Stimulated activated CD8-positive, alpha-beta memory T cell treated with anti-CD3 and anti-CD28 coated beads, Interleukin-12 subunit alpha, Interleukin-12 subunit beta, amount 100 ng/mL, for 4 hours (primary cell): ENCODE measurements at places on chromosomes 6 and 20.

DNA sequence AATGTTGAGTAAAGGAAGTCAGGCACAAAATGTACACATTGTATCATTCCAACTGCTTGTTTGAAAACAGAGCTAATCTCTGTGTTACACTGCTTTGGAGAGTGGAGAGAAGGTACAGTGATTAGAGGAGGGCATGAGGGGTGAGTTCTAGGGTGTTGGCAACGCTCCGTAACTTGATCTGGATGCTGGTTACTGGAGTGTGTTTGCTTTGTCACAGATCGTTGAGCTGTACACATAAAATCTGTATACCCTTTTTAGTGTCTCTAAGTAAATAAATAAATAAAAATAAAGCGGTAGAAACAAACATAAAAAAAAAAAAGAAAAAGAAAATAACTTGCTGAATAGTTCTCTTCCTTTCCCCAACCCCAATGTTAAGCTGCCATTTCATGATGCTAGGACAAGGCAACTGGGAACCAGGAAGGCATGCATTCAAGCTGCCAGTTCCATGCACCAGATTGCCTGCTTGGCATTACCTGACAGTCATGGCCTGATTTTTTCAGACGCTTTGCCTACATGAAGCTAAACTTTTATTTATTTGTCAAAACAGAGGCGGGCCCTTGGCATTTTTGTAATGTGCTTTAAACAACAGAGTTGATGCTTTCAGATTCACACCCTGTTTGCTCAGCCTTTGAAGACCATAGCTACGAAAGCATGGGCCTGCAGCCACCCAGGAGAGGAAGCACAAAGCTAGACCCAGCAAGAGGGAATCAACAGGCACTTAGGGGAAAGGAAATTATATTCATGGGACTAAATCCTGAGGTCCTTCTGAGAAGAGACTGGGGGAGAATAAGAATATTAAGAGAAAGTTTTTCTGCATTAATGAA lies 21.2 kb downstream of the TNFRSF21 start:
- DNase-seq = no peak

GRCh38 chr6:53293691-53294090 lies 55.1 kb downstream of the ELOVL5 start:
- no peak for DNase-seq

DNA sequence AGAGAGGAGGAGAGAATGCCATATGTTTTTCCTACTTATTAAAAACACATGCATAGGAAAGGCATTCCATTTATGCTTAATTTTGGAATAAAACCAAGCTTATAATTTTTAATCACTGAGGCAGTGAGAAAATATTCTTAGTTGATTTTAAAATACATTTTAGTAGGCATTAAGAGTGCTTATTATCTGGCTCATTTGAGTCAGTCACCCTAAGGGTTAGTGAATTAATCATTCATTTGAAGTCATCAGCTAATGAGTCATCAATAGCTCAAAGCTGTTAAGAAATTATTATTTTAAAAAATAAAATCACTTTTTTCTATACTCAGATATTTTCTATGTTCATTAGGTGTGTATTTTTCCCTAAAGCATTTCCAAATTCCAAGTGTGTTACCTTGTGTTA lies 81.6 kb downstream of the TMEM200A start:
- no peak for DNase-seq

- no peak for DNase-seq
Observed at GRCh38 chr6:122352981-122353664, 46.3 kb upstream of the HSF2 start.

GRCh38 chr6:138752017-138752416 lies 21.6 kb upstream of the CCDC28A start:
- DNase-seq = no peak

GRCh38 chr6:115898246-115898645 lies 162.4 kb downstream of the FRK start:
- DNase-seq = no peak

DNA sequence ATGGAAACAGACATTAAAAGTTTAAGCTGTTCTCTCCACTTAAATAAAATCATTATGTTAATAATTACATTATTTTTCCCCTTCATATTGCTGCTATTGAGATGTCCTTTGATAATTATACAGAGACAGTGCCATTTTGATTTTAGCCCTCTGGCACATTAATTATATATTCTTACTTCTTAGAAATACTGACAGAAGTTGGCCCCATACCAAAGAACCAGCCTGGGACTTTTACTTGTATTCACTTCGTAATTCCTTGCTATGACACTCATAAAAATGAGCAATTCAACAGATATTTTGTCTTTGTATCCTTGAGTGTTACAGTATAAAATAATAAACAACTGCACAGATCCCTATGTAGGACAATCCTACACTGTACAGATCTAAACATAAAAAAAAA lies 743.7 kb downstream of the TBC1D32 start:
- DNase-seq = no peak

DNA sequence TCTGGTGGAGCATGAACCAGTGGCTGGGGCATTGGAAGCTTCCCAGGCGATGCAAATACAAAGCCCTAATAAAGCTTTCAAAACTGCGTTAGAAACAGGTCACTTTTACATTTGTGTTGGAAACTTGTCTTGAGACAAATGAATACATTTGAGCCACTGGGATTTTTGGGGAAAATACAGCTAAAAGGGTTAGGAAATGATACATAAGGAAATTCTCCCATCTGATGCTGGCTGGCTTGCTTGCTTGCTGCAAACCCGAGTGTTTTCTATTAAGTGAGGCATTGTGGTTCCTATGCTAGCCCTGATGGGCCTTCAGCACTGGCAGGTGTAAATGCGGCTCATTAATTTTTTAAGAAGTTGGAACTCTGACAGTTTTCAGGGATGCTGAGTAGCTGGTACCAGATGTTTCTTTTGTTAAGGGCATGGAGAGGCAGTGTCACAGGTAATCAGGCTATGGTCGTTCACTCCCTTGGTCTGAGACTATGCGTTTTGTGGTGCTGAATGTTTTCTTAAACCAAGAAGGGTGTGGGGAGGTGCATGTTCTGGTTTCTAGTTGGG lies 35.2 kb downstream of the RREB1 start:
- DNase-seq = no peak

DNA sequence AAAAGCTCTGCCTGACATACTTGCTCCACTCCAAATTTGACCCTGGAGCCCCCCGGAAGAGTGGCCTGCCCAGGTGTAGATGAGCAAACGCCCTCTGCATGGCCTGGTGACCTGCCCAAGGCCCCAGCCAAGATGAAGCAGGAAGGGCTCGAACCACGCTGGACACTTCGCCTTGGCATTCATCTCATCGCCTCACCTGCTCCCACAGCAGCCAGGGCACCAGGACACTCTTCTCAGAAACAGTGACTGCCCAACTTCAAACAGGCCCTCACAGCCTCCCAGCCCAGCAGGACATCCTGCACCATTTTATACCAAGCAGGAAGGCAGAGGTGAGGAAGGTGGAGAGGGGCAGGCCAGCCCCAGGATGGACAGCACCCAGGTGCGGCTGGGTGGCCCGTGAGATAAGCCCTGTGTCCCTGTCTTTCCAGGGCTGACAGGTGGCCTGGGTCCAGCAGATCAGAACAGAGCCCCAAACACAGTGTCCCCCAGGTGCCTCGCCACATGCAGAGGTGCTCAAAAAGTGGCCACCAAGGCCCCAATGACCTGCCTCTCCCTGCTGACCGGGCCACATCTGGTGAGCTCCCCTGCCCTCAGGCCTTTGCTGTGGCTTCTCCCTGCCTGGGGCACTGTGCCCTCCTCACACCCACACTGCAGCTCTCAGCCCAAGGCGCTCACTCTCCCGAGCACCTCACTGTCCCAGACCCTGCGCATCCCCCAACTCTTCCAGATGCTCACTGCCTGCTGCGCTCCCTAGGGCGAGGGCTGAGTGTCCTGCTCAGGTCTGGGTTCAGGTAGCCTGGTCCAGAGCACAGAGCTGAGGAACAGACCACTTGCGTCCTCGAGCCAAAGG lies 7.2 kb downstream of the ACSS1 start:
- no peak for DNase-seq

- DNase-seq = no peak
Observed at GRCh38 chr6:110524305-110524704, 47.9 kb upstream of the SLC22A16 start.

GRCh38 chr6:130482645-130483390 lies 117.0 kb downstream of the TMEM200A start:
- DNase-seq = no peak

DNA sequence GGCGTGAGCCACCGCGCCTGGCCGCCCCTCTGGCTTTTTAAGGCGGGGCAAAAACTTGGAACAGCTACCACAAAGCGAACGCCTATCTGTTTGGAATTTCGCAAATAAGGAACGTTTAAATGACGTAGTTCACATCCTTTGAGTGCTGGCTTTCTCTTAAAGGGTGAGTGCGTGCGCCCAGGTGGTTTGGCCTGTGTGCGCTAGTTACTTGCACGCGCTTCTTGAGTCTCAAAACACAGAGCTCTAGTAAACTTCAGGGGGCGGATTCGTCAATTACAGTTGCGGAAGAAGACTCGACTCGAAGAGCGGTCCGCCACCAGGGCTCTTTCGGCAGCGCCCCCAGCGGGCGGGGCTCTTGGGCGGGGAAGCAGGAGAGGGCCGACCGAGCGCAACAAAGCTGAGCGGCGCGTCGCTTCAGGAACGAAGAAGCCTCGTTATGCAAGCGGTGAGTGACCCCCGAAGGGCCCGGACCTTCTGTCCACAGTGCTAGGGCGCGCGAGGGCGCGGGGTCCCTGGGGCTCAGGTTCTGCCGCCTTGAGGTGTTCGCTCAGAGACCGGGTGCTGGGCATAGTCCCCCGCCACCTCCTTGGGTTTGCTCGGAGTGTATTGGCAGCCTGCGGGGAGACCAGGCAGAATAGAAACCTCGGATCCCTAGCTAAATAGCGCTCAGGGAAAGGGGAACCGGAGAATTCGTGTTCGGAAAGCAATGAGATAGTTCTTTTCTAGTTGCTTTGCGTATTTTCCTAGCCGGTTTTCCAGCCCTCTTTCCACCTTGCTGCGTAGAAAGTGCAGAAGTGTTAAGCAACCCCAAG lies at the start of gene SYCP2L:
SYCP2L (plus strand) TSS at position 362 of the 812 bp plus-strand sequence; CDS start at position 437, 75 bp downstream.
- no peak for DNase-seq

- no peak for DNase-seq
Observed at GRCh38 chr20:58599966-58600365, 51.1 kb upstream of the STX16 start.

DNA sequence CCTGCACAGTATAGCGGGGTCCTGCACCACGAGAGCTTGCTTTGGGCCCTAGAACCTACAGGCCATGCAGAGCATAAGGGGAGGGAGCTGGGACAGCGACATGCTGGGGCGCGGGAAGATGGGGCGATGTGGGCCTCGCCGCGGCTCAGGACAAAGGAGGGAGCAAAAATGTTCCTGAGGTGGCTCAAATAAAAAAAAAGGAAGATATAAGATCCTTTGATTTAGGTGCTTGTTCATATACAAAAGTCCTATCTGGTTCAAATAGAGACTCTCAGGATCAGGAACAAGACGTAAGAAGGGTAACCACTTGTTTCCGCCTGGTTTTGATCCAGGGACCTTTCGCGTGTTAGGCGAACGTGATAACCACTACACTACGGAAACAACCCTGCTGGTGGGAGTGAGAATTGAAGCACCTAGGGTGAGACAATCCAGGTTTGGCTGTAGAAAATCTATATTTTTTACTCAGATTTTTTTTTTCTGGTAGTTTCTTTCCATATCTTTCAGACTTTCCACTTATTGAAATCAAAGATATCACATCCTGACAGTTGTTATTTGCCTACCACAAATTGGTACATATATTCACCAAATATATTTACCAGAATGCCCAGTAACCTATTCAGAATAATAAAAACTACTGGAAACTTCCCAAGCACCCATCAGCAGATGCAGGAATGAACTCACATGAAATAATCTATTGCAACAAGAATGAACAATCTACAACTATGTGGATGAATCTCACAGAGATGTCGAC lies 177.9 kb upstream of the ZNF184 start:
- DNase-seq = no peak

DNA sequence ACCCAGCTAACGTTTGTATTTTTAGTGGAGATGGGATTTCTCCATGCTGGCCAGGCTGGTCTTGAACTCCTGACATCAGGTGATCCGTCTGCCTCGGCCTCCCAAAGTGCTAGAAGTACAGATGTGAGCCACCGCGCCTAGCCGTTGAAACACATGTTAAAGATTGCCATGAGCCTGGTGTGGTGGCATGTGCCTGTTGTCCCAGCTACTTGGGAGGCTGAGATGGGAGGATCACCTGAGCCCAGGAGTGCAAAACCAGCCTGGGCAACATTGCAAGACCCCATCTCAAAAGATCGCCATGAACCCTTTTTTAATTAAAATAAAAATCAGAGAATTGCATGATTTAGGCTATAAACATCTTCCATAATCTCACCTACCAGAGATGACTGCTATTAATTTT lies 2.7 kb downstream of the EFCAB8 start:
- DNase-seq = no peak

- DNase-seq = no peak
Observed at GRCh38 chr6:7267466-7268091, 45.4 kb downstream of the SSR1 start.

GRCh38 chr20:48910347-48910781 lies 11.1 kb upstream of the ARFGEF2 start:
- no peak for DNase-seq

- DNase-seq = no peak
Observed at GRCh38 chr20:5797843-5798462, 47.8 kb downstream of the SHLD1 start.

DNA sequence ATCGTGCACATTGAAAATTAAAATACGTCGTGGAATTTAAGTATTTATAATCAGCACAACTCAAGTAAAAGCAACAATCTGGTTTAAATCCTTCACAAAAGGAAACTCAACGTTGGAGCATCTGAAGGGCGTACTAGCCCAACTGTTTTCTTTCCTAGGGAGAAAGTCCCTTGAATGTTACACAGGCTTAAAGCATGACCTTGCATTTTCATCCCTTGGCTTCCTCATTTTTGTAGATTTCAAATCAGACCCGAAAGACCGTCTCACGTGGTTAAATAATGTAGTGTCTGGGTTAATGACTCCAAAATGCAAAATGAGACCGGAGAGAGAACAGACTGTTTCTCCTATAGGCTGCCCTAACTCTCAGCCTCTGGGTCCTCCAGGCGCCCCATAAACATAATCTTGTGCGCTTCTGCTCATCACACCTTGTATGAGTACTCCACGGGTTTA lies 249.2 kb upstream of the RREB1 start:
- no peak for DNase-seq

- no peak for DNase-seq
Observed at GRCh38 chr6:122408240-122408639, 8.8 kb downstream of the HSF2 start.

GRCh38 chr6:141610741-141611140 lies 522.0 kb upstream of the GJE1 start:
- DNase-seq = no peak

DNA sequence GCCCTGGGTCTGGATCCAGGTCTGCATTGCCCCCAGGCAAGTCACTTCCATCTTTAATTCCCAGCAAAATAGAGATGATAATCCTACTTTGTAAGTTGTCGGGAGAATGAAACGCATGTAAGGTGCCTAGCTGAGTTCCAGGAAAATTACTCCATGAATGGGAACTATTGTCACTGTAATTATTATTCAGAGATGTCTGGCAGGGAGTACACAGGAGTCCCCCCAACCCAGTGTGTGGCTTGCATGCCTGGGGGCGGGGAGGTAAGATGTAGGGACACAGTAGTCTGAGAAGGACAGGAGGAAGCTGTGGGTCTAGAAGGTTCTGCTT lies 85.4 kb downstream of the CD40 start:
- no peak for DNase-seq

GRCh38 chr6:90195094-90195829 lies 101.4 kb downstream of the BACH2 start:
- no peak for DNase-seq
